SJCRH30 (cell line): ENCODE measurements at places on chromosomes 4 and X.
A peak's percentile ranks its signal among the peaks of the same experiment; 100 is the strongest.

- peak overlapping the region; percentile 60 for H3K27ac ChIP-seq
- H3K36me3 ChIP-seq: no peaks in the 10 kb centered on the region
- peak; percentile 62 for DNase-seq
- no peaks in the 10 kb centered on the region for H3K27me3 ChIP-seq
- peak overlapping the region; percentile 72 for H3K4me3 ChIP-seq
These were observed 966 bp downstream of the PDGFC start for GRCh38 chr4:156970501-156971164.

GRCh38 chr4:99356992-99357391 is 4.4 kb upstream of the ADH1C start:
- no peak for DNase-seq
- H3K4me1 ChIP-seq: no peaks in the 10 kb centered on the region
- no peaks in the 10 kb centered on the region for H3K27me3 ChIP-seq
- no peak overlapping the region for H3K4me3 ChIP-seq

GRCh38 chrX:104935581-104935980 is 284.9 kb downstream of the TEX13A start:
- no peaks in the 10 kb centered on the region for H3K27me3 ChIP-seq
- H3K4me3 ChIP-seq: no peak overlapping the region
- no peaks in the 10 kb centered on the region for H3K36me3 ChIP-seq
- no peak for DNase-seq
- H3K27ac ChIP-seq: no peak overlapping the region
- H3K4me1 ChIP-seq: no peaks in the 10 kb centered on the region

DNA sequence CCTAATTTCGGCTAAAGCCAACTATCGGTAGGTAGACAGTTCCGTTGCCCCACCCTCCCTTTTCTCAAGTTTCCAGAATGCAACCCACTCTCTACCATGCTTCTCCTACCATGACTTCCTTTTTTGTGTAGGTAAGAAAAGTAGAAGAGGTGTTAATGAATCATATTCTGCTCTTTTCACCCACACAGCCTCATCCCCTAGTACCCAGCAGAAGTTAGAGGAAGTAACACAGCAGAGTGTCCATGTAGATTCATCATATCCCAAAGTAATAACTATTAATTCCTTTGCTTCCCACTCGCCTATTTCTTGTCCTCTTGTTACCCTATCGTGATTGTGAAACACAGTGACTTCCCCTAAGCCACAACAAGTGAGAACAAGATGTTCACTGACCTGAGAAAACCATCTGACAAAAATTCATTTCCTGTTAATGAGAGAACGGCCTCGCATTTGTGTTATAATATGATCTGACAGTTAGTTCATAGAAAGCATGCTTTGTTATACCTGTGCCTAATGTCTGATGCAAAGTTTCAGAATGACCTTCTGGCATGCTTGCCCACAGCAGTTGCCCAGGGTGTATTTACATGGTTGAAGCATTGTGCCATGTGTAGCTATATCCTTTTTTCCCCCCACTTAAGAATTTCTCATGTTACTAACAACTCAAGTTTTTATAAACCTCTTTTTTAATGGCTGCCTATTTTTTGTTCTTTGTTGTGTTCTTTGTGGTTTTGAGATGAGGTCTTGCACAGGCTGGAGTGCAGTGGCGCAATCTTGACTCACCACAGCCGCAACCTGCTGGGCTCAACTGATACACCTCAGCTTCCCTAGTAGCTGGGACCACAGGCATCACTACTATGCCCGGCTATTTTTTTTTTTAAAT is 185.6 kb downstream of the RAP1GDS1 start:
- H3K27me3 ChIP-seq: no peaks in the 10 kb centered on the region
- H3K27ac ChIP-seq: no peak overlapping the region
- peaks cover 10% of the 10 kb centered on the region for H3K36me3 ChIP-seq
- peak; percentile 25 for DNase-seq

GRCh38 chr4:158176776-158177175 is 4.0 kb upstream of the GASK1B start:
- H3K27me3 ChIP-seq: no peaks in the 10 kb centered on the region
- no peak overlapping the region for H3K4me3 ChIP-seq
- H3K36me3 ChIP-seq: no peaks in the 10 kb centered on the region

GRCh38 chr4:139552517-139553307 is 3.3 kb downstream of the SETD7 start:
- peaks cover 21% of the 10 kb centered on the region for H3K4me1 ChIP-seq
- no peaks in the 10 kb centered on the region for H3K36me3 ChIP-seq
- no peak for DNase-seq
- H3K27me3 ChIP-seq: no peaks in the 10 kb centered on the region
- no peak overlapping the region for H3K4me3 ChIP-seq
